Activated T-helper 1 cell treated with anti-CD3 and anti-CD28 coated beads, Interleukin-2, amount 50 U/mL, for 16 hours (primary cell): ENCODE measurements at places on chromosomes 4 and X.

- no peak for DNase-seq
Observed at GRCh38 chrX:111914398-111915090, 38.6 kb downstream of the TRPC5OS start.

GRCh38 chr4:84032372-84032771 lies 466.7 kb downstream of the NKX6-1 start:
- no peak for DNase-seq

DNA sequence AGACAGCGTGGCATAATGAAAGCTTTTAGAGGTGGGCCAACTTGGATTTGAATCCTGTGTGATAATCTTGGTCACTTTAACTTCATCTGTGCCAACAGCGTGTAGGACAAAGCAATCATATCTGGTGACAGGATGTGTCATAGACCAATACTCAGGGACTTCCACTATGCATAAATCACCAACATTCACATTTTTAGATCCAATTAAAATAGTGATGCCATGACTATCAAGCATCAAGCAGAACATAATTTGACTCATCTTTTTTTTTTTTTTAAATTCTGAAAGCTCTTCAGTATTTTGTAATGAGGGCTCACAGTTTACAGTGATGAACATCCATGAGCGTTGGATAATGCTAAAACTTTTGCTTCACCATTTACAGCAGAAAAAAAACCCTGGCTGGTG lies 27.3 kb upstream of the RAPGEF2 start:
- no peak for DNase-seq

DNA sequence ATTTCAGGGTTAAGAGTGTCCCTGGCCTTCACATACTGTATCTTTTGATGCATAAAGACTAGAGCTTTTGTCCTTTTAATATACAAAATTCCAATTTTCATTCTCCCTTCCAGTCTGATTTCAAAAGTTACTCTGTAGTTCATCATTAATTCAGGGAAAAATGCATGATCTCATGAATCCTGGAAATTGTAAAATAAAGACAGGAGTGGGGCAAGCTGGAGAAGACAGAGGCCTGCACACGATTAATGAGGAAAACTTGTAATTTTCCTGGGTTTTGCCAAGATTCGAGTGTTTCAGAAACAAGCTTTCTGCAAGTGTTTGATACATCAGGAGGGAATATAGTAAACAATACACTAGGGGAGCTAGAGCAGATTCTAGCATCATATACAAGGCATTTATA lies 947.9 kb downstream of the FAT4 start:
- DNase-seq, result no peak

- DNase-seq, result no peak
Observed at GRCh38 chr4:31667686-31668085, 947.5 kb downstream of the PCDH7 start.

- DNase-seq, result no peak
Observed at GRCh38 chrX:19774905-19775304, 112.5 kb downstream of the SH3KBP1 start.
